Activated CD8-positive, alpha-beta T cell treated with anti-CD3 and anti-CD28 coated beads for 36 hours (primary cell): ENCODE measurements at places on chromosomes 11 and 22. TPM values are rescaled to one million over a fixed set of nuclear protein-coding genes. Genes with fewer than 3 reads are reported as not detected.

RAC2 gene
- total RNA-seq, result 717 TPM

CSTF3 gene
- 40.6 TPM for total RNA-seq

TTC28 gene
- total RNA-seq, result 0.58 TPM

YPEL4 gene
- total RNA-seq, result 0.54 TPM

INS gene
- not detected for total RNA-seq

DNA sequence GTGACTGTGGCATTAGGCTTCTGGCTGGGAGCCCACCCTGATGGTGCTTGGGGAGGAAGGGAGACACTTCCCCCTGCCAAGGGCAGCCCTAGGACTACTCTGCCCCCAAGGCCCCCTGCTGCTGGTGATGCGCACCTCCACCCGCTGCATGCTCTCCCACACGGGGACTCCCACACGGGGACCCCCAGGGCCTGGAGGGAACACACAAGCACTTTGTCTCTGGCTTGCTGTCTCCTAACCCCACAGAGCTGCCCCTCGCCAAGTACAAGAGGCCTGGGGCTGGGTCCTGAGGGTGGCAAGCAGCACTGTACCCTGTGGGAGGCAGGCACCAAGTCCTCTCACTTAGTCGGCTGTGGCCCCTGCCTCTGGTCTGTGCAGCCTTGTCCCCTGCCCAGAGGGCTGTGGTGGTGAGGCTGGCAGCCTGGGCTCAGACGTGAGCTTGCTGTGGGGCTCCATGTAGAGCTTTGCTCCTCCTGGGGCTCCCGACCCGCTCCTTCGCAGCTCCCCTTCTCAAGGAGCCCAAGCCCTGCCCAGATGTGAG, 7.9 kb downstream of the LRRC75B start:
- no peak overlapping the region for H3K27ac ChIP-seq
- H3K4me3 ChIP-seq, result no peak overlapping the region
- no peaks in the 10 kb centered on the region for H3K27me3 ChIP-seq

DNA sequence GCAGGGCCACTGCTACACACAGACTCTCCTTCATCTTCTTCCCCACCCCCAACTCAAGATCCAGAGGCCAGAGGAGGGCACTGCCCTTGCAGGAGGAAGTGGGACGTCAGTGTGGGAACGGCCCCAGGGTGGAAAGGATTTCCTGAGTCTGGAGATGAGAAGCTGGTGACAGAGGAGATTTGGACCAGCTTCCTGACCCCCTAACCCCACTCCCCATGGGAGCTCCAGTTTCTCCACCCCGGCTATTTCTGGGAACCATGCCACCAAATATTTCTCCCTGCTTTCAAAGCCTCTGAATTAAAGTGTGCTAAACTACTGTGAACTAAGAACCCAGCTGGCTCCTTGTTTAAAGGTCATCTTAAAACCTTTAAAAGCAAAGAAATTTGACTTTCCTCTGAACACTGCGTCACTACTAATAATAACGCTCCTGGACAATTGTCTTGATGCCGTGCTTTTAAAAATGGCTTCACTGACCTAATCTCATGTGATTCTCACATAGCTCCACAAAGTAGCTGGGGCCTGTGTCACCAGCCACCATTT, 46.6 kb downstream of the CWC15 start:
- peaks cover 38% of the 10 kb centered on the region for H3K4me1 ChIP-seq
- DNase-seq, result no peak
- no peak overlapping the region for H3K27ac ChIP-seq
- H3K4me3 ChIP-seq, result no peak overlapping the region
- peaks cover 14% of the 10 kb centered on the region for H3K36me3 ChIP-seq
- H3K27me3 ChIP-seq, result no peaks in the 10 kb centered on the region

- no peak for DNase-seq
- peaks cover 16% of the 10 kb centered on the region for H3K36me3 ChIP-seq
- peaks cover 6% of the 10 kb centered on the region for H3K4me1 ChIP-seq
- H3K27me3 ChIP-seq, result no peaks in the 10 kb centered on the region
- H3K27ac ChIP-seq, result no peak overlapping the region
Measured at GRCh38 chr11:110249066-110249465, 47.3 kb downstream of the RDX start.

DNA sequence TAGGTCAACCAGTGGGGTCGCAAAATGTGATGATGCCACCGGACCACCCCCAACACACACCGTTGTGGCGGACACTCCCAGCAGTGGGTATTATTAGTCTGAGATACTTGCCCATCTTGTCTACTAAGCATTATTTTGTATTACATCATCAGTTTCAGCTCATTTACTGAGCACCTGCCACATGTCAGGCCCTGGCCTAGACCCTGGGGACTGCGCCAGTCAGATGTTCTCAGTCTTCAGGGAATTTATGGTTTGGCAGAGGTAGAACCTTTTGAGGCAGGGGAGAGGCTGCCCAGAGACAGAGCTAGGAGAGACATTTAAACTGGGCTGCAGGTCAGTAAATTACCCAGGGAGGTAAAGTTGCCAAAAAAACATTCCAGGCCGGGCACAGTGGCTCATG, 43.1 kb upstream of the GCAT start:
- H3K27me3 ChIP-seq, result no peaks in the 10 kb centered on the region
- H3K4me1 ChIP-seq, result no peaks in the 10 kb centered on the region
- DNase-seq, result no peak

- H3K4me1 ChIP-seq, result no peaks in the 10 kb centered on the region
- no peak for DNase-seq
- no peaks in the 10 kb centered on the region for H3K36me3 ChIP-seq
Measured at GRCh38 chr22:29219881-29220670, 14.4 kb downstream of the EMID1 start.

DNA sequence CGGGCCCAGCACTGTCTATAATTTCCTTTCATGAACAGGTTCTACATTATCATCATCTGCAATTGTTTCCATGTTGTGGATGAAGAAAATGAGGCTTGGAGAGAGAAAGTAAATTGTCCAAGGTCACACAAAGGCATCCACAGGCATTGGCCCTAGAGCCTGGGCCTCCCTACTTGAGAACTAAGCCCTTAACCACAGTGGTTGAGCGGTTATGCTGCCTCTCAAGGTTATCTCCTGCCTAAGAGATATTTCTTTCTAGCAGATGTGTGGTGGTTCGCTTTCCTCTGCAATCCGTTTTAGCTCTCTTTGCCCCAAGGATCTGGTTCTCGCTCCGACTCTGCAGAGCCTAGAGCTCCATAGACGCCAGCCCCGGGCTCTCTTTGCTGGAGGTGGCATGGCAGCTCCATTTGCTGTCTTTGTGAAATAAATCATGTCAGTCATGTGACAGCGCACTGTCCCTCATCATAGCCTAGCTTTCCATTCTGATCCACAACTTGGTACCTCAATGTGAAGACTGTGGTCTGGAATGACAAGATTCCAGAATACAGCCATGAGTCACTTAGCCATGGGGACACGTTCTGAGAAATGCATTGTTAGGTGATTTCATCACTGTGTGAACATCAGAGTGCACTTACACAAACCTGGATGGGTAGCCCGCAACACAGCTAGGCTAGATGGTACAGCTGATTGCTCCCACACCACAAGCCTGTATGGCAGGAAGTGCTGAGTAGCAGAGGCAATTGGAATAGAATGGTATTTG, 27.2 kb downstream of the RPS6KA4 start:
- H3K27ac ChIP-seq, result no peak overlapping the region
- no peak overlapping the region for H3K4me3 ChIP-seq
- H3K4me1 ChIP-seq, result peaks cover 30% of the 10 kb centered on the region
- no peak for DNase-seq
